GM19239 (cell line): ENCODE measurements at places on chromosomes 2 and 18.

- no peak for DNase-seq
These were observed 1.7 kb upstream of the STAMBP start for GRCh38 chr2:73827018-73827417.

GRCh38 chr2:144605231-144605840, 85.4 kb upstream of the ZEB2 start:
- DNase-seq, result no peak

DNA sequence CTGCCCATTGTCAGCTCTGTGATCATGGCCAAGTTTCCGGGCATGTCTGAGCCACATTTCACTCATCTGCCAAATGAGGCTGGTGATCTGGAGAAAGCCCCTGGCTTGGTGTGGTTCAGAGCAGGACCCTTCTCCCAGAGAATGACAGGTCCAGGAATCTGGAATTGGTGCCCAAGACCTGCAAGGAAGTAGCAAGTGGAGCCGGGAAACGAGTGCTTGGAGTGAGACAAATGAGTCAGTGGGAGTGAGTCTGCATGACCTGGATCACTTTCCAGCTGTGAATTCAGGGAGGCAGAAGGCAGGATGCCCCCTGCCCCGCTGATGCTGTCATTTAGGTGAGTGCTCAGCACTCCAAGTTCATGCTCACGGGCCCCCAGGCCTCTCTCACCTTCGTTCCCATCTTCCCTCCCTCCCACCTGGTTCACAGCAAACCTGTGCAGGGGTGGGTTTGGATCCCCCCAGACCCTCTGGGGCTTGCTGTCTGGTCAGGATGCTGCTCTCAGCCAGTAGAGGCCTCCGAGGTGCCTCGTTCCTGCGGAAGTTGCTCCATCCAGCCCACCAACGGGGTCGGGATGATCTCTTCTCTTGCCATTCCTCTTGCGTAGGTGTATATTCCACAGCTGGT, 104.4 kb downstream of the INHBB start:
- DNase-seq, result no peak

DNA sequence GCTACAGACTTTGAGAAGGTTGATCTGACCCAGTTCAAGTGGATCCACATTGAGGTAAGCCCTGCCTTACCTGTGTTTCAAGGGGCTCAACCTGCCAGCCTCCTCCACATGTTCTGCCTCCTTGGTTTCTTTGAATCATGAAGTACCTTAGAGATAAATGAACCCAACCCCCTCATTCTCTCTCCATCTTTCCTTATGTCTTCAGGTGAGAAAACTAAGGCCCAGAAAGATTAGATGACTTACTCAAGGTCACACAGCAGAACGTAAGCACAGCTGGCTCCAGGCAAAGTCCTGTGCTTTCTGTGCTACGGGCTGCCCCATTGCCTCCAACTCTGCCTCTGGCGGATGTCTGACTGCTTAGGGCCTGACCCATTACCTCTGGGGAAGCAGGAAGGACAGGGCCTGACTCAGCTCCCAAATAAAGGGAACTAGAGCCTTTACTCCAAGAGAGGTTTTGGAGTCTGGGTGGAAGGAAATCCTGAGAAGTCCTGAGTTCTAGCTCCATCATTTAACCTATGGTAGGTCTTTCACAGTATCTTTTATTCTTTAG, 10.3 kb downstream of the KHK start:
- DNase-seq, result no peak

- DNase-seq, result no peak
These were observed 624 bp downstream of the METTL8 start for GRCh38 chr2:171432969-171433762.

GRCh38 chr18:73059280-73059679, 191.5 kb upstream of the NETO1 start:
- DNase-seq, result no peak

DNA sequence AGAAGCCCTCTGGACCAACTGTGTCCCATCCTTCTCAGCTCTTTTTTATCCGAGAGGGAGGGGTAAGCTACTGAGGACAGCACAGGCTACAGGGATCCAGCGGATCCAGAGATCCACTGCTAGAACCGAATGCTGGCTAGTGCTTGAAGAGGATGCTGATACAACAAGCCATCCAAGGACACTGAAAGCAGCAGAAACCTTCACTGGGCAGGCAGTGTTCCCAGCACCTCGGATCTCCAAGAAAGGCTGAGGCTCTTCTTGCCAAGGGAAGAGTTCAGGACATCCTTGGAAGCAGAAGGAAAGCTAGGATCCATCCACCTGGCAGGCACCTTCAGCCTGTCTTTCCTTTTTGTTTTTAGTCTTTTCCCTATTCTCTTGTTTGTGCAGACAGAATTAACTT, 13.2 kb upstream of the FHOD3 start:
- DNase-seq, result no peak

DNA sequence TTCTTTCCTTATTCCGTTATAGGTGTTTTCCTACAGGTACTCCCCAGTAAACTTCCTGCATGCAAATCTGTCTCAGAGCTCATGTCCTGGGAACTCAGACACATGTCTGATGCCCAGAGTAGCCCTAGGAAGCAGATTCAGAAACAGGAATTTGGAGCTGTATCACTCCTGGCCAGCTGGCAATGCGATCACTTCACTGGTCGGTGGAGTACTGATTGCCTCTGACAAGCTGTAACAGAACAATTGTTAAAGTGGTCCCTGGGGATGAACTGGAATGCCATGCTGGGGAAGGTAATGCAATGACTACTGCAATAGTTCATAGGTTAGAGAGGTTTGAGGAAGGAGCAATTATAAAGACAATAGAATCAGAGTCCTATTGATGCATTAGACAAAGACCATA, 131.6 kb upstream of the DOCK10 start:
- no peak for DNase-seq

DNA sequence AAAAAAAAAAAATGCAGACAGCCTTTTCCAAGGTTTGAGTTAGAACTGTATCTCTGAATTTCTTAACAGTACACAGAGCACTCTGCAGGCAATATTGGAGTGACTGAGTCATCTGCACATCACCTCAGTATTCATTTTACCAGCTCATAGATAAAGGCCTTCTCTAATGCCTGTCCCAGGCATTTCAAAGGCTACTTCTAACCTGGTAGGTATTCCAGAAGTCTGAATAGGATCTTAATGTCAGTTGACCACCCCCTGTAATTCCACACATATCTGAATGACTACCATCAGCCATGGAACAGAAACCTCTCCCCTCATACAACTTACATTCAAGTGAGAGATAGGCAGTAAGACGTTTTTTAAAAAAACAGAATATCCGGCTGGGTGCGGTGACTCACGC, 9.0 kb downstream of the METTL21A start:
- DNase-seq, result no peak

GRCh38 chr18:33583901-33584300, 5.9 kb downstream of the ASXL3 start:
- DNase-seq, result no peak

DNA sequence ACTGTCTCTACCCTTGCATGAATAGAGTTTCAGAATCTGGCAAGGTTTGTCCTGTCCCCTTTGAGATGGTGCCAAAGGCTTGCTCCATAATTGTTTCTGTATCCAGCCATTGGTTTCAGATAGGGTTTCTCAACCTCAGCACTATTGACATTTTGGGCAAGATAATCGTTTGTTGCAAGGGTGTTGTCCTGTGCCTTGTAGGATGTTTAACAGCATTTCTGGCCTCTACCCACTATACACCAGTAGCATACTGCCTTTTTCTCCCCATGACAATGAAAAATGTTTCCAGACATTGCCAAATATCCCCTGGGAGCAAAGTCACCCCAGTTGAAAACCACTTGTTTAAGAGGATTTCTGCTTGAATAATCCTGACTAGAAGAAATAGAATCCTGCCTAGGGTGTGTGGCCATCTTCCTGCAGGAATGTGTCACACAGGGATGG, 126.8 kb downstream of the CDC42EP3 start:
- no peak for DNase-seq

- no peak for DNase-seq
These were observed 77.6 kb downstream of the RBMS1 start for GRCh38 chr2:160415991-160416390.

- DNase-seq, result no peak
These were observed 258.5 kb downstream of the PTGR3 start for GRCh38 chr18:74950479-74950878.

DNA sequence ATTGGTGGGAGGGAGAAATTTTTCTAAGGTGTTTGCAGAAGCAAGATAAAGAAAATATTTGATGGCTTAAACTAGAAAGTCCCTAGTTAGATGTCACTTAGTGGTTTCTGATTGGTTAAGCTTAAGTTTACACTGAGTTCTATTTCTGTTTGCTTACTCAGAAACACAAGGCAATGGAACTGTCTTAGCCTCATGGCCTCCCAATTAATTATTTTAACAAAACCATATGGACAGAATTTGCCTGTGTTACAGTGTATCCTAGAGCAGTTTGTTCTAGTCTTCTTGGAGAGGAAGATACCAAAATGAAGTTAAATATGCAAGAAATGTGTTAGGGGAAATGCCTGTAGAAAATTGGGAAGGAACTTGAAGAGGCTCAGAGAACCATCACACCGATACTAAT, 4.6 kb upstream of the IMPACT start:
- no peak for DNase-seq

GRCh38 chr18:44986933-44987332, 306.2 kb downstream of the SETBP1 start:
- no peak for DNase-seq
